ENCODE measurements at places on chromosomes 1 and 21. TPM values are rescaled to one million over a fixed set of nuclear protein-coding genes. Genes with fewer than 3 reads are reported as not detected.

Gene MYOCOS
- total RNA-seq: not detected

Gene ZNF593OS
- total RNA-seq: not detected

DNA sequence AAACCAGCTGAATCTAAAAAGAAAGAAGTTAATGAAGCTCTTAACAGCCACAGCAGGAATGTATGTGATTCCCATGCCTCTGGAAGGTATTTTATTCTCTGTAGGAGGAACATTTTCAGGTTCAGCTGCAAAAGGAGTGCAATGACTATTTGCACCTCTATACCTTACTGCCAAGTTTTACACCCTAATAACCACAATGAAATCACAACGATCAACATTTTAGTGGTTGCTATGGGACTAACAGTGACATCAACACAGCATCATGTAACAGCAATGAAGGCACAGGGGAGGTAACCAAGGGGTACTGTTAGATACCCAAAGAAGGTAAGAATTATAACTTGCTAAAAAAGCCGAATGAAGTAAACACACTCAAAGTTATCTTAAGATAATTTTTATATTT is 116.3 kb upstream of the HP1BP3 start:
- DNase-seq: no peak

DNA sequence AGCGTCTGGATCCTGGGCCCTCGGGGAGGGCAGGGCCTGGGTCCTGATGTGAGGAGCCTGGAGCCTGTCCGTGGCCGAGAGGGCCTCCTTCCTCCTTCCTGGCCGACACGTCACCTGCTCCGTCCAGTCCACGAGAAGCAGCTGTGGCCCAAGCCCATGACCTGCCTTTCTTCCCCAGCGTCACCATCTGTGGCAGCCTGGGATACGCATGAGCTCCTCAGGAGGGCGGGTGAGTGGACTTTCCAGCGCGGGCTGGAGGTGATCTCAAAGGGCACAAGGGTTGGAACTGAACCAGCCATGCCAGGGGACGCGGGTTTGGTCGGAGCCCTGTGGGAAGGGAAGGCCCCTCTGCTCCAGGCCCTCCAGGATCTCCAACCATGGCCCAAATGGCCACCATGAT is 90.4 kb downstream of the DHRS3 start:
- no peak for DNase-seq

Gene RASSF5
- total RNA-seq: 7.0 TPM

Gene PAPPA2
- 4.1 TPM for total RNA-seq

DNA sequence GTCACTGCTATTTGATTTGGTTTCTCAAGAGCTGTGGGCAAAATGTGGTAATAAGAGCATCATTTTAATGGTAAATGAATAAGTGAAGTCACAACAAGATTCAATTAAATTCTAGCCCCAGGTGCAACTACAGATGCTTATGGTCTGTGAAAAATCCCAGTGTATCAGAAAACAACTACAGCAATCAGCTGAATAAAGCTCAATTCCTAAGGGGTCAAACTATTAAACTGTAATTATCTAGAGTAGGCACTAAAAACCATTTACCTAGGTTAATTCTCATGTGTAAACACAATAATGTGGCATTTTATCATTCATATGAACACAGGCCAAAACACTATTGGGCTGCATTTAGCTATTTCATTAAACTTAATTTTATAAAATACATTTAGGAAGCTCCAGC is 9.6 kb downstream of the TARBP1 start:
- no peak for DNase-seq

All from progenitor cell of endocrine pancreas (in vitro differentiated cells).